ENCODE measurements at places on chromosomes 12 and 14.

- no peak for DNase-seq
These were observed 2.2 kb downstream of the NELL2 start for GRCh38 chr12:44873898-44874297.

DNA sequence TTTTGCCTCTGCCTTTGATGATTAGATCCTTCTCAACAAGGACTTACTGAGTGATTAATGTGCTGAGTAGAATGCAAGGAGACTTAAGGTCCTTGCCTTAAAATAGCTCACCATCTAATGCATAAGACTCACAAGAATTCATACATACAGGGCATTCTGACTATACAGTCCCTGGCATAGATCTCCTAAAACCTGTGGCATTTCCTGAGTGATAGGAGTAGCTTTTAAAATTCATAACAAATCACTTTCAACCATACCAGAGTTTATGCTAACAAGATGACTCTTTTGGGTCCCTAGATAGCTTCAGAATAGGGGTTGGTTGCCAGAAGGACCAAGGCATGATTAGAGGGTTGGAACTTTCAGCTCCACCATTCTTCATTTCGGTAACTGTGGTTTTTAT lies 48.8 kb downstream of the STXBP6 start:
- no peak for DNase-seq

- no peak for DNase-seq
These were observed 70.4 kb downstream of the NTN4 start for GRCh38 chr12:95720146-95720545.

DNA sequence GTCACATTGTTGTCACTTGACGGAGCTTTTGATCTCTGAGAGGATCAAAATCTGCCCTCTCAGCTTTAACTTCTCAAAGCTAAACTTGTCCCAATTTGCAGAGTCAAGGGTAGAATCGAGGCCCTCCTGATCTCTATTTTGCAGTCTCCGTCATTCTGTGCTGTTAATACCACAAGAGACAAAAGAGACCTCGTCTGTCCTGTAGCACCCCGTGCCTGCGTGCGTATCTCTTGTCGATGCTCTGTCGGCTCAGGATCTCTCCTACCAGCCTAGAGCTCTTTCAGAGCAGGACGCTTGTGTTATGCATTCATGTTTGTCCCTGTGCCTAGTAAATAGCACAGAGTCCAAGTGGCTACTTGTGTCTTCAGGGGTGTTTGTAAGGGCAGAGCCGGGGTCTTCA lies 5.1 kb downstream of the EVL start:
- DNase-seq, result no peak

DNA sequence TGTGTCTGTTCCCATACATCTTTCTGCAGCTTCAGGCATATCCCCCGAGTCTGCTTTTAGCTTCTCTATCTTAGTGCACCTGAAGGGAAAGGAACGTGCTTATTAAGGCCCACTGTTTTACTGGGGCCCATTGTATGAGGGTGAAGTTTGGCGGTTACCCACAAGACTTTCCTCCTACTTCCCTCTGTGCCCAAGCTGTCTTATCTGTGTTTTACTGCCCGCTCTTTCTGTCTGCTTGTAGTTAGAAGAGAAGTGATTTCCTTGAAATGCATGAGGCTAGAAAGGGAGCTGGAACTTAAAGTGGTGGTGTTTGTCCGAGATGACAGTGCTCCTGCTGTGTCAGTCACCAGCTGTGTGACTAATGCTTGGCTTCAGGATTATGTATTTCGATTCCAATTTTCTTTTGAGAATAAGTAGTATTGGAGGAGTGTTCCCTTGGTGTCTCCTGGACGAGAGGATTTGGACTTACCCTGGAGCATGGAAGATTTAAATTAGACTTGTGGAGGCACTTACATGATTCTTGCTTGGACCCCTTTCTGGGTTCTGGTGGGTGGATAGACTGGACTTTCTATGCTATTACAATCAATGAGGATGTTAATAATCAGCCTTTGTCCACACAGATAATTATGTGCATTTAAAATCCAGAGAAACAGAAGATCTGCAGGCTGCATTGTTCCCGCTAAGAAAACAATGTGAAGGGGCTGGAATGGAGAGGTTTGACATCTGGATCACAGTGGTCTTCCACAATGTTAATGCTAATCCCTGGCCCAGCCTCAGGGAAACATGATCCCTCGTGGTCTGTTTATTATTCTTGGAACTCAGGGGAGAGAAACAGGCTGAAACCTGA lies 13.9 kb upstream of the KRT86 start:
- DNase-seq, result peak; percentile 68

DNA sequence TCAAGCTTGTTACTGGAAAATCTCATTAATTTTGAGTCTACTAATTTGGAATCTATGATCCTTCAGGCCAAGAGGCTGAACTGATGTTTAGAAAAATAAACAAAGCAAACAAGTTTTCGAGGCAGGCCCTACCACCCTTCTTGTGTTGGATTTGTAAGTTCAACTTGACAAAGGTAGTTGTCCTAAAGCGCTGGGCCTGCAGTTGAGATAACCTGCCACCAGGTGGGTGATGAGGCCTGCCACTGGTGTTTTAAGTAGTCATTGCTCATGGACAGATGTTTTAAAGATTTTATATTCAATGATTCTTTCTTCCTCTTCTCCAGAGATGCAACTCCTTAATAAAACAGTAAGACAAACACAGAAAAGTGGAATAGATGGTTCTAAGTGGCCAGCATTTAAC lies 19.4 kb downstream of the ACVRL1 start:
- DNase-seq, result peak; percentile 78

- DNase-seq, result no peak
These were observed 47.6 kb downstream of the PRICKLE1 start for GRCh38 chr12:42541965-42542364.

Measured in hematopoietic multipotent progenitor cell treated with erythropoietin and hydrocortisone succinate and interleukin-3 and kit ligand, for 6 days (in vitro differentiated cells).